ENCODE measurements at places on chromosomes 2 and 18.

GRCh38 chr18:33803636-33804035 is 225.6 kb downstream of the ASXL3 start:
- no peak for DNase-seq

DNA sequence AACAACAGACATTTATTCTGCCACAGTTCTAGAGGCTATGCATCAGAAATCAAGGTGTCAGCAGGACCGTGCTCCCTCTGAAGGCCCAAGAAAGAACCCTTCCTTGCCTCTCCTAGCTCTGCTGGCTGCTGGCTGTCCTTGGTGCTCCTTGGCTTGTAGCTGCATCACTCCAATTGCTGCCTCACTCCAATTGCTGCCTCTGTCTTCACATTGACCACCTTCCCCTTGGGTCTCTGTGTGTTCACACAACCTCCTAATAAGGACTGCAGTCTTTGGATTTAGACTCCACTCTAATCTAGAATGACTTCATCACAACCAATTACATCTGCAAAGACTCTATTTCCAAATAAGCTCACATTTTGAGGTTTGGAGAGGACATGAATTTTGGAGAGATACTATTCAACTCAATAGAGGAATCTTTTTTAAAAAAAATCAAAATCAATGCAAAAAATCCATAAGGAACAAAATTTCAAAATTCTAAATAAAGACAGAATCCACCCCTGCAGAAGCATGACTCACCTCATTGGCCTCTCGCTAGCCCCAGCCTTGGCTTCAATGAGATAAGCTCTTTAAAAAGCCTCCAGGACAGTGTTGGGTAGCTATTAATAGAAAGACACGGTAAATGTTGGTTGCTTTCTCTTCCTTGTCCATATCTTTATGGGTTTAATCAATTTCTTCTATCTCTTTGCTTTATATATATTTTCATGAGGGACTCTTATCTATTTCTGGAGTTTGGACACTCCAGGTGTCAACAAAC is 267.6 kb upstream of the MGAT5 start:
- DNase-seq = no peak

- no peak for DNase-seq
These were observed 18.6 kb upstream of the GPC1 start for GRCh38 chr2:240416821-240417220.

DNA sequence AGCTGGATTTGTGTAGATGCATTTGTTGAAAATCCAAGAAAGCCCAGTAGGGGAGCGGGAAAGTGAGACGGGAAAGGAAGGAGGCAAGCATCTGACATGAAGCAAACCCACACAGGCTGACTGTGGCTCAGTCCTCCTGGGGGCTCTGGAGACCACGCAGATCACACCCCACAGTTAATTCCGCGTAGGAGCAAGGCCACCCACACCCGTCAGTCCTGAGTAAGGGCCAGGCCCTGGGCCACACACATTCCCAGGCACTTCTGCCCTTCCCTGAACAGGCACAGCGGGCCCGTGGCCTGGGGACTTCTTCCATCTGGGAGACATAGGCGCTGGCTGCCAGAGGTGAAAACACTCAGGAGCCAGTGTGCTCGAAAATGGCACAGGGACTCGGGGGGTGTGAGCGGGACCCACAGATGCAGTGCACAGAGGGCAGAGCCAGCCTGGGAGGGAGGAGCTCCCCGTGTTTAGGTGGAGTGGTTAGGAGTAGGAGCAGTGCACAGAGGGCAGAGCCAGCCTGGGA is 19.4 kb upstream of the PRLH start:
- DNase-seq = no peak

- no peak for DNase-seq
These were observed 61.9 kb downstream of the FN1 start for GRCh38 chr2:215374002-215374401.

GRCh38 chr2:104853534-104854497 is at the start of gene POU3F3:
Gene POU3F3 (plus strand): TSS chr2:104854115. CDS start chr2:104855511, 1,396 bp downstream.
- DNase-seq = no peak

- no peak for DNase-seq
These were observed 15.1 kb downstream of the ZCCHC2 start for GRCh38 chr18:62537946-62538345.

DNA sequence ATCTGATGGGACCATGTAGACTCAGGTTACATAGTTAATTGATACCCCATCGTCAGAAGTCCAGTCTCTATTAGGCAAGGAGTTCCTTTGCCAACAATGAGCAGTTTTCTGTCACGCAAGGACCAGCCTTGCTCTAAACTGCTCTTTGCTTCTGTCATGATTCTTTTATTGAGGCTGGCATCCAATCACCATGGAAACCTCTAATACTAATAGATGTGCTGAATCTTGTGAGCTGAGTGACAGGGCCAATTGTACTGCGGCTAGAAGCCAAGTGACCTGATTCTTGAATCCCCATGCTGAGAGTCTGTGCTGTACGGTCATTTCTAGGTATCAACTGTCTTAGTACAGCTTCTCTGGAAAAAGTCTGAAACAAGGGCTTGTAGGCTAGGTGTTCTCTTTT is 395.6 kb downstream of the RND3 start:
- DNase-seq = no peak

- no peak for DNase-seq
These were observed 19.7 kb downstream of the PKDCC start for GRCh38 chr2:42067521-42067920.

DNA sequence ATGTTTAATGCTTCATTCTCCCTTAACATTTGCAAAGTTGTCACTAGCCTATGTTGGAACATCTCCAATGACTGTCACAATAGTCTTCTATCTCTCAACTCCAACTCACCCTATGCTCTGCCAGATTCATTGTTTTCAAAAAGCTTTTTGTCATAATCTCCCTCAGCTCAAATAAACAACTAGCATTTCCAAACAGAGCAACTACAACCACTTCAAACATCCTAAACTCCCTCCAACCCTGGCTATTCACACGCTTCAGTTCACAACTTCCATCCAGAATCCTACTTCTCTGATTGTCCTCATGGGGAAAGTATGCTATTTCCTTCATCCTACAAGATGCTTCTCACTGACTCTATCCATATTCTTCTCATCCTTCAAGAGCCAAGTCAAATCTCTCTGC is 139.2 kb upstream of the VRK2 start:
- no peak for DNase-seq

DNA sequence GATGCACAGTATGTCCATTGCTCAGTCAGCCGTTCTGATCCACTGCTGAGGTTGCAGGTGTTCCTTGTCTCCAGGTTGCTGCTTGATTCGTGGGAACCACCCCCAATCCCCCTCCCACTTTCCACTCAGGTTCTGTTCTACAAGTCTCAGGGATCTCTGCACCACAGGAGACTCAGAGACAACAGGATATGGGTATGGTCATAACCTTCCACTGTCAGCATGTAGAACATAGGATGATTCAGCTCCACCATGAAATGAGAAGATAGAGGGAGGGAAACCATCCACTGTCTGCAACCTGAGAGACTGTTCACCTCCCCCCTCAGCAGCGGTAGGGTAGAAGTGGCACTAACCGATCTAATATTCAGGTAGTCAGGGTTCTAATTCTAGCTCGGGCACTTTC is 19.0 kb upstream of the KLF7 start:
- no peak for DNase-seq

DNA sequence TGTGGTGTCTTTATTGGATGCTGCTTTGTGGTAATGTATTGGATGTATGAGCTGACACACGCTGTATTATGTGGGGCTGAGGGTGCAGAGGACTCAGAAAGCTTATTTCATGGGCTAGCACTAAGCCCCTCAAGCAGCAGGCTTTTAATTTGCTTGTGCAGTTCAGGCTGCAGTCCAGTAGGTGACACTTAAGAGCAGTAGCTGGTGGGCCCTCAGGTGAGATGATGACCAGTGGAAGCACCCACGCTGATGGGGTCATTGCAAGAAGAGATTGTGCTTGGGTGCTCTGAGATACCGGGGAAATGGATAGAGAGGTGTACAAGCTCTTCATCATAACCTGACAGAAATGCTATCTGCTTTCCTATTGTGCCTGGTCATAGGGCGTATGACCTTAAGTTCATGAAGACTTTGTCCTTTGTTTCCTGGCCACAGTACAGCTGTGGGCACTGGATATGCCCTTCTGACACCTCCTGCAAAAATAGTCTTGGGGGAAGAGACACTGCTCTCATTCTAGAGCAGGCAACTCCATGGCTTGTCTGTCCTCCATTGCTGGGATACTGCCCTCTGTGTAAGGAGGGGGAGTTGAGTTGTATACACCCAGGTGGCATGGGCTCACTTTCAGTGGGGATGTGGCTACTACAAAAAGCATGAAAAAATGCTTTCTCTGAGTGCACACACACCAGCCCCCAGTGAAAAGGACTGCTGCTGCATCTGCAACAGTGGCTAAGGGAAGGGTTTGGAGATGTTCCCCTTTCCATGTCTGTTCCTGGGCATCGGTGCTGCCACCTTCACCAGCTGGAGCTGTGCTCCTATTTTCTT is 205.7 kb upstream of the ZSWIM2 start:
- DNase-seq = no peak

GRCh38 chr2:165277860-165278656 is 38.8 kb downstream of the SCN2A start:
- no peak for DNase-seq

- no peak for DNase-seq
These were observed 285.1 kb downstream of the SLC4A3 start for GRCh38 chr2:219912491-219912921.

DNA sequence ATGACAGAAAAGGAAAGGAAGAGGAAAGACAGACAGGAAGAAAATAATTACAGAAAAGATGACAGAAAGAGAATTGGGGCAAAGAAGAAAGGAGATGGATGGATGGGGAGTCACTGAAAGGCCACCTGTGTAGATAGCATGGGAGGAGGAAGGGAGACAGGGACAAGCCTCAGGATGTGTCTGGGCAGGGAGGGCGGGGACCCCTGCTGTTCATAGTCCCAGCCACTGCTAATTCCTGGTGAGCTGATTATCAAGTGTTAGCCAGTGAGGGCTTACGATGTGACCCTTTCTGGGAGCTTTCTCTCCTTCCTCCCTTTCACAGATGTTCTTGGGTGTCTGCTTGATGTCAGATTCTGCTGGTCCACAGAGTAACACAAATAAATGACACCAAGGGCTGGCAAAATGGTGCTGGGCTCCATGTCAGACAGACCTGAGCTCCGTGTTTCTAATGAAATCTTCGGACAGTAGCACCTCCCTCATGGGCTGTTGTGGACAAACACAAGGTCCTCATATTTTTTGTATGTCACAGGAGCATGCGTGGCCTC is 13.6 kb downstream of the FHOD3 start:
- no peak for DNase-seq

GRCh38 chr2:64985447-64985846 is 3.8 kb upstream of the SLC1A4 start:
- no peak for DNase-seq

- no peak for DNase-seq
These were observed 783.6 kb upstream of the ZEB2 start for GRCh38 chr2:145303536-145303935.

DNA sequence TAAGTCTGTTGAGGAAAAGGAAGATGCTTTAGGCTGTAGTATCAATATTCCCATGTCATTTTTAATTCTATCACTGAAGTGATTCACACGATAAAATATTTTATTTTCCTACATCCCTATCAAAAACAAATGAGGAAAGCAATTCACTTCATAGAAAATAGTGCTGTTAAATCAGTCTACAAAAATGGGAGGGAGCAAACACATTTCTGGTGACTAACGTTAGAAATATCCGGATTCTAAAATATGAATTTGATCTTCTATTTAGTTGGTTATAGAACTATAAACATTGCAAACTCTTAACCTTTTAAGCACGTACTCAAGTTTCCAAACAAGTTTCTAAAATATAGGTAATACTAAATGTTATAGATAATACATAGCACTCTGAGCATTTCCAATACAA is 20.8 kb downstream of the ATF2 start:
- DNase-seq = no peak

GRCh38 chr2:10517351-10518043 is 69.4 kb upstream of the ODC1 start:
- DNase-seq = no peak

GRCh38 chr2:228268301-228268700 is 86.8 kb upstream of the SPHKAP start:
- DNase-seq = no peak

- DNase-seq = no peak
These were observed 242.4 kb downstream of the LPIN1 start for GRCh38 chr2:11988691-11989353.

- DNase-seq = no peak
These were observed 75.2 kb downstream of the CABLES1 start for GRCh38 chr18:23210526-23210925.

DNA sequence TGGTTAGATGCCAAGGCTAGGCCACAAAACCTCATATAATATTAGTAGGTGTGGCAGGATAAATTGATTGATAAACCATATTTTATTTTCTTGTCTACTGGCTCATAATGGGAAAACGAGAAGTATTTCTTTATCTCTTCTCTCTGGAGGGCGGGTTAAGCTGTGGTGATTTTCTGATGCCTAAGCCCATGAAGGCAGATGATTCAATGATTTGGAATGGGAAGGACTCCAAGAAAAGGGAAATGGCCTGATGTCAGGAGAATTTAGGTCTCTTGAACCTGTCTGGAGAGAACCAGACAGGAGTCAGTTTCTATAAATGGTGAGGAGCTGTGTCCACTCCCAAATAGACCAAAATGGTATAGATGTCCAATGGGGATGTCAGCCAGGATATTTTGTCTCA is 18.7 kb upstream of the MAP4K3 start:
- DNase-seq = no peak

DNA sequence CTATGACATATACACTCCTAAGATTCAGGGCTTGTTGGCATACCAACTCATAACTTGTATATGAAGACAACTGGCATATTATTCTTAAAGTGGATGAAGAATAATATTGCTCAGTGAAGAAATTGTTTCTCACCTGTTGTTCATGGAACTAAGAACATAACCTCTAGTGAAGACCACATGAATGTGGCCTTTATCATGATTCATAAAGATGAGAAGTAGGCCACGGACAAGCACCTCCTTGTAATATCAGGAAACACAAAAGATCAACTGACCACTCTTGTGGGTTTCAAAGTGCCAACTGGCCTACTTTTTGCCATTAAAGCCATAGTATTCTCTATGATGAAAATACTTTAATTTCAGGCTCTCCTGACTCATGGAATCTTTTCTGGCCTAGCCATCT is 407.4 kb downstream of the GRB14 start:
- DNase-seq = no peak

DNA sequence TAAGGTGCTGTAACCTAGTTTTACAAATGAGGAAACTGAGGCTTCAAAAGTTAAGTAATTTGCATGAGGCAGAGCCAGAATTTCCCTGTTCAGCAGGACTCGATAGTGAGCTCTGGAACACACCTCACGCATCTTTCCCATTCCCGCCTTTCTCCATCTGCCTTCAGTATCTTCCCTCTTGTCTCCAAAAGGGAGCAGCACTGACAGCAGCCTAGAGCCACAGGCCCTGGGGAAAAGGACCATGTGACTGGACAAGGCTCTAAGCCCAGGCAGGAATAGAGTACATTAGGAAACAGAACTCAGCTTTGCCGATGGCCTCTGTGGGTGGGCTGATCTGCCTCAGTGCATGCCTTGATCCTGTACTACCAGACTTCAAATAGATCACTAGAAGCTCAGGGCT is 21.5 kb downstream of the GPR155 start:
- DNase-seq = no peak

GRCh38 chr2:3645745-3646389 is 12.1 kb upstream of the ALLC start:
- no peak for DNase-seq
